ENCODE measurements at places on chromosomes 11 and 22.

GRCh38 chr11:129190087-129190486, 2.0 kb downstream of the ARHGAP32 start:
- DNase-seq: no peak

- DNase-seq: no peak
These were observed 30.1 kb downstream of the ST14 start for GRCh38 chr11:130189492-130190210.

DNA sequence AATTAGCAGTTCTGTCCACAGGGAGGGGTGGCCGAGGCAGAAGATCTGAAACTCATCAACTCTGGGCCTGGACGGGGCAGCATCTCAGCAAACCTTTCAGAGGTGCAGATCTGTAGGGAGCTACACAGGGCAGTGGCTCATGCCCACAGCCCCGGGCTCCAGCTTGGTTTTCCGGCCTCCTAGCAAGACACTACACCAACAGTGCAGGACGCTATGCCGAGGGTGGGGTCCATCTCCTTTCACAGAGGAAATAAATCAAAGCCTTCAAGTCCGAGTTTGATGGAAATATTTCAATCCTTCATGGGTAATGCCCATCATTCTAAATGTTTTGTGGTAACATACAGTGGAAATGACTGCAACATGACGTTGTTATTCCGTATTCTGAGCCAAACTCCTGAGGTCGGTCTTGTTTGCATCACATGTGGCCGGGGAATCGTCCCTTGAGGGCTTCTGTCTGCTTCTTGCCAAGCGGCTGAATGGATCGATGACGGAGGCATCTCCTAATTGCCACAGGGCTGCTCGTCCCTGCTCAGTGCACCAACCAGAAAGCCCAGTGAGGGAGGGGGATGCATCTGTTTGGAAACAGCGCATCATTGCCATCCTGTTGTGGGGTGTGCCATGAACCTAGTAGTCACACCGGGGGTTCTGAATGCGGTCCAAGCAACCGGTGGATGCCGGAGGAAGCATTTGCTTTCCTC, 30.0 kb downstream of the LINC01488 start:
- DNase-seq: no peak

GRCh38 chr11:115921986-115922385, 417.8 kb upstream of the CADM1 start:
- no peak for DNase-seq

- DNase-seq: no peak
These were observed 24.7 kb downstream of the CAPN1 start for GRCh38 chr11:65206441-65206841.

DNA sequence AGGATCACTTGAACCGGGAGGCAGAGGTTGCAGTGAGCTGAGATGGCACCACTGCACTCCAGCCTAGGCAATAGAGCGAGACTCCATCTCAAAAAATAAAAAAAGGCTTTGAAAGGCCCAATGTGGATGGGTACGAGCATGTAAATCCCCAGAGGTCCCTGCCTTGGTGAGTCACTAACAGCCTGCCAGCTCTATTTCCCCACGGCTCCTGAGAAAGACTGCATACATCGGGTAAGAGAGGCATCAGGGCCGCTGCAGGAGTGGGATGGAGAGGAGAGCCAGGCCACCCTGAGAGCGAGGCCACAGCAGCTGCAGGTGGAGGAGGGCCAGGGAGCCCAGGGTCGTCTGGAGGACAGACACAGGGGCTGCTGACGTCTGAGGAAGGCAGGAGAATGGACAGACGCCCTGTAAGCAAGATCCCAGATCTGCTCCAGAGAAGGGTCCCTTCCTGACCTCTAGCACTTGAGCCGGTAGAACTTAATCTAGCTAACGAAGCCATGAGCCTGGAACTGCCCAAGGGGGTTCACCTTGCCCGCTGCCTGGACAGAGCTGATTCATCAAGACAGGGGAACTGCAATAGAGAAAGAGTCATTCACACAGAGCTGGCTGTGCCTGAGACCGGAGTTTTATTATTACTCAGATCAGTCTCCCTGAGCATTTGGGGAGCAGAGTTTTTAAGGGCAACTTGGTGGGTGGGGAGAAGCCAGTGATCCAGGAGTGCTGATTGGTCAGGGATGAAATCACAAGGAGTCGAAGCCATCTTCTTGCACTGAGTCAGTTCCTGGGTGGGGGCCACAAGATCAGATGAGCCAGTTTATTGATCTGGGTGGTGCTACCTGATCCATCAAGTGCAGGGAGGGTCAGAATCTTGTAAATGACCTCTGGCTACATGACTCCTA, 5.1 kb upstream of the KRTAP5-9 start:
- no peak for DNase-seq

GRCh38 chr11:115676768-115677167, 172.6 kb upstream of the CADM1 start:
- no peak for DNase-seq

Measured in stimulated activated CD8-positive, alpha-beta memory T cell treated with anti-CD3 and anti-CD28 coated beads, Interleukin-15, amount 100 ng/mL, for 4 hours (primary cell).